ENCODE measurements at places on chromosomes 12 and 14. TPM values are rescaled to one million over a fixed set of nuclear protein-coding genes. Genes with fewer than 3 reads are reported as not detected.

GRCh38 chr14:39145266-39145966 lies 24.7 kb downstream of the TRAPPC6B start:
- DNase-seq = no peak

- DNase-seq = no peak
Observed at GRCh38 chr14:72826039-72826438, 67.9 kb downstream of the DPF3 start.

DNA sequence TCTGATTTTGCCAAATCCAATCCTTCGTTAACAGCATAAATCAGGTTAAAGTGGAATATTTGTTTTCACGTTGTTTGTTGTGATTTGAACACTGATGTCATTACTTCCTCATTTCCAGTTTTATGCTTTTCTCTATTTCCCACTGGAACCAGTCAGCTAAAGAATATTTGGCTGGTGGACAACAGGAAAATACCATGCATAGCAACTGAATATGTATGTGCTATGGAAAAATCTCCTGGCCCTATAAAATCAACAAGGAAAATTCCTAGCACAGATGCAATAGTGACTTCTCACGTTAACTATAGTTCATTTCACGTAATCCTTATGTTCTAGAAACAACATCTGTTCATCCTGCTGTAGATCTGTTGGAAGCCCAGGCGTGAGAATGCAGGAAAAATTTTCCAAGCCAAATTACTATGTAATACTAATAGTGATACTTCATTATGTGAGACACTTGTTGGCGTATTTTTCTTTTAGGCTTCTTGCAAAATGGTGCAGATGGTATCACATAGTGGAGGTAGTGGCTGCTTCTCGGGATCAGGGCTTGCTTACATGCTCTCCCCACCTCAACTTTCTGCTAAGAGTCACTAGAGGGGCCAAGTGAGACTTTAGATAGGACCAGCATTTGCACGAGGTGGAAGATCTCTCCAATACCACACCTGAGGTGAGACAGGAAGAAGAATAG lies 86.3 kb upstream of the USP44 start:
- no peak for DNase-seq

DNA sequence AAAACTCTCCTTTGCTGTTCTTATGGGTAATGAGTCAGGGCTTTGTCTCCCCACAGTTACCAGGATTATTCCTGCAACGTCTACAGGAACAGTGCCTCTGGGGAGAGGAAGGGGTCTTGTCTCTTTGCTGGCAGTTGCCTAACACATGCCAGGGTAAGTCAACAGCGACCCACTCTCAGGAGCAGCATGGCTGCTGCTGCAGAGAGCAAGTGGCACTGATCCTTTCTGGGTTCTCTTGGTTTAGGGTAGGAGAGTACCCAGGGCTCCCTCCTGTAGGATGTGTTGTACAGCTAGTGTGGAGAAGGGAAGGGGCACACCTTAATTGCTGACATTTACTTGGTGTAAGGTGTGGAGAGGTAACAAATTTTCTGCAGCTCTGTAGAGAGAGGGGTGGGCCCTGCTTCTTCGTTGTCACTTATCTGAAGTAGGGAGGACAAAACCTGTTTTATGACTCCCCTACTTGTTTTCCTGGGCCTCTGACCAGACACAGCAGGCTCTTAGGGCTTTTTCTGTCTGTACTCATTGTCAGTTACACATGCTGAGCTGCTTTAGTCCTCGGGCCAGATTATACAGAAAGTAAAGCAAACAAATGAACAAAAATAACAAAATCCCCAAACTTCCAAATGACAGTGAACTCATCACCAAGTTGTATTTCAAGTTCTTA lies 168.2 kb downstream of the ACSS3 start:
- DNase-seq = no peak

DNA sequence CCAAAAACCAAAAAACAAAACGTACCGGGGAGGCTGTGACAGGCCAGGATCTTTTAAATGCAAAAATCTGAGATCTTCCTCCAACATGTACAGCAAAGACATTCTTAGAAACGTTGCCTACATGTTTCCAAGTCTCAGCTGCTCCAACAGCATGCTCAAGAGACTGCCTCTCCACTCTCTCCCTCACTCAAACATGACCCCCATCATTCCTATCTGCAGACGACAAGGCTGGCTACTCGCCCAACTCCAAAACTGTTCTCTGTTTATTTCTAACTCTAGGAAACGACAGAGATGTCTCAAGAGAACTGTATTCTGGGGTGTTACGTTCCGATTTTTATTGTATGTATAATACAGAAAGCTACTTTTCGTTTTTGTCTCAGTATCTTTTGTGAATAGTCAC lies 57.5 kb upstream of the TMCC3 start:
- no peak for DNase-seq

- DNase-seq = no peak
Observed at GRCh38 chr14:85252011-85252410, 277.9 kb upstream of the FLRT2 start.

Gene NCAPD2
- 110 TPM for total RNA-seq

Gene RD3L
- not detected for total RNA-seq

Gene KCNJ8
- not detected for total RNA-seq

Gene MMP17
- not detected for total RNA-seq

Gene DEPDC4
- 1.9 TPM for total RNA-seq

Gene SLC2A14
- 0.69 TPM for total RNA-seq

Gene EGLN3
- total RNA-seq = 3.0 TPM

Gene GALNT6
- 40.4 TPM for total RNA-seq

Gene TMEM229B
- total RNA-seq = 5.1 TPM

Gene PPTC7
- total RNA-seq = 31.4 TPM

Data from GM12878 (cell line).